ENCODE measurements at places on chromosomes 5 and 9.
A peak's percentile ranks its signal among the peaks of the same experiment; 100 is the strongest.

DNA sequence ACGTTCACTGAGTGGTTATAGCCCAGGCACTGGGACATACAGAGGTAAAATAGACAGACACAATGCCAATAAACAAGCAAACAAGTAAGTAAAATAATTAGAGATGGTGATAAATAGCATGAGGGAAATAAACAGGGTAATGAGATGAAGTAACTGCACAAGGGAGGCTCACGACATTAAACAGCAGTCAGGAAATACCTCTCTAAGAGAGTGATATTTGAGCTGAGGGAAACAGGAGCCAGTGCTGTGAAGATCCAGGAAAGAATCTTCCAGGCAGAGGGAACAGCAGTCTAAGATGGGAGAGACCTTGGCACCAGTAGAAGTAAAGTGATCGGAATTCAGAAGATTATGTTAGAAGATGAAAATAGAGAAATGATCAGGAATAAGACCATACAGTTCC, 279.4 kb downstream of the HINT1 start:
- DNase-seq = no peak

DNA sequence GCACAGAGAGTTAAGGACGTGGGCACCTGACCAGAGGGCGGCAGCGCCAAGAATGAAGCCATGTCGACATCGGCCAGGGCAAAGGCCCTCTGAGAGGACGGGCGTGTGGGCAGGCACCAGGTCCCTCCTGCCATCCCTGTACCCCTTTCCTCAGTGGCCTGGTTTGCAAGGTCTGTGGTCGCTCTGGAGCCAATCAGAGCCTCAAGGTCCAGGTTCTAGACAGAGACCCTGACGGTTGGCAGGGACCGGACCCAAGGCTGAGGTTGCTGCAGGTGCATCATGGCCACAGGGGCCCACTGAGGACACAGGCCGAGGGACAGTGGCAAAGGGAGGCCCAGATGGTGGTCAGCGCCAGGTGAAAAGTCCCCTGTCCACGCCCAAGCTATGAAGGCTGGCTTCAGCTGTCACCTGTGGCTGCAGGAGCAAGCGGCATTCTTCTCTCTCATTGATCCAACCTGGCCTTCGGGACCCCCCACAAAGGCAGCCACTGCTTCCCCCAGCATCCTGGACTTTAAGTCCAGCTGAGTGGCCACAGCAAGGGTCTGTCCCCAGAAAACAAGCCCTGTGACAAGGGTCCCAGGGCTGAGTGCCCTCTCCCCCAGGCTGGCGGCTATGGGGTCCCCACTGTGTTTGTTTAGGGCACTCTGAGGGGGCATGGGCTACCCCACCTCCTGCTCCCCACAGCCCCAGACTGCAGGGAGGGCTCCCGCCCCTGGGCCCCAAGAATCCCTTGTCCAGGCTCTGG, 48.9 kb downstream of the VAV2 start:
- no peak for DNase-seq

DNA sequence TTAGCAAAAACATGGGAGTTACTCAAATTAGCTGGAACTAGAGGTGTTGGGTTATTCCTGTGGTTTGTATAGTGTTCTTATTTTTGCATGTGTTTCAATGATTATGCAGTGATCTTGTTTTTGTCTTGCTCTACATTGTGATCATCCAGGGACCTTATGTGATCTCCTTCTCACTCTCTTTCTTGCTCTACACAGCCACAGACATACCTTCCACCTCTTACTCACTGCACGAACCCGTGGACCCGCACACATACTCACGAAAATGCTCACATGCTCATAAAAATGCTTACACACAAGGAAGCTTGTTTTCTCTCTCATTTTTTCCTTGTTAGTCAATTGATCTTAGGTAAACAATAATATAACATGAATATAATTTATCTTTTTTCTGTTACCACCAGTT, 187.1 kb downstream of the KDM4C start:
- DNase-seq = peak; percentile 79

DNA sequence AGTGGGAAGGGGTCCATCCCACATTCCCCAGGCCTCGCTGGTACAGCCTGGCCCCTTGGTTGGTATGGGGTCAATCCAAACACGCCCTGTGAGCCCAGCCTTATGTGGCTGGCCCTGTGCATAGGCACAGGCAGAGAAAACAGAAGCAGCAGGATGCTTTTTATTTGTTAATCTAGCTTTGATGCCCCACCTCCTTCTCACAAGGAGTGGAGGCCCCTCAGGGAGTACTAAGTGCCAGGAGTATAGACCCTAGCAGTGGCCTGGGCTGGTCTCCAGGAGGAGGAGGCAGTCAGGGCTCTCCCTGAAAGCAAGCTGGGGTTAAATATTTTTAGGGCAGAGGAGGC, 14.6 kb upstream of the TCF7 start:
- DNase-seq = no peak

DNA sequence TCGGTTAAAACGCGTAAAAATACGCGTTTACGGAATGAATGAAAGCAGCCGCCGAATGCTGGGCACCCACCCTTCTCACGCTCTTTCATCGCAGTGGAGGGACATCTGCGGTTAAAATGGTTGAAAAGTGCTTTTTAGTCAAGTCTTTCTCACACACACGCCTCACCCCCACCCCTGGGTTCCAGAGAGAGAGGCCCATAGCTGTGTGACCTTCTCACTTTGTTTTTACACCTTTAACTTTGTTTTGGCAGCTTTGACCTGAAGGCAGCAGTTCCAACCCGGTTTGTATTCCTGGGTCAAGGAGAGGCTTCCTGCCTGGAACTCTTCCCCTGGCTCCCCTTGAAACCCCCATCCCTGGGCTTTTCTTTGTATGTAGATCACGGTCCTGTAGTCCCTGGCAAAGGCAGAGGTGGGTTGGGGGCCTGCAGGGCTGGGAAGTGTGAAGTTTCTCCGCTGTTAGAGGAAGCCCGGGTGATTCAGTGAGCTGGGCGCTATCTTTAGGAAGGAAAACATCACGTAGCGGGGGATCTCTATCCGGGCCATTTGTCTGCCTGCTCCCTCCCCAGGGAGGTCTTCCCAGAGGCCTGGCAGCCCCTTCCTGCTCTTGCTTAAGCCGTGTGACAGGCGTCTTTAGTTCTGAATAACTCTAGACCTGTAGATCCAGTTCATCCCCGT, 29.6 kb downstream of the SPRY4 start:
- no peak for DNase-seq

GRCh38 chr9:37676411-37676830, 25.7 kb downstream of the FRMPD1 start:
- DNase-seq = no peak

DNA sequence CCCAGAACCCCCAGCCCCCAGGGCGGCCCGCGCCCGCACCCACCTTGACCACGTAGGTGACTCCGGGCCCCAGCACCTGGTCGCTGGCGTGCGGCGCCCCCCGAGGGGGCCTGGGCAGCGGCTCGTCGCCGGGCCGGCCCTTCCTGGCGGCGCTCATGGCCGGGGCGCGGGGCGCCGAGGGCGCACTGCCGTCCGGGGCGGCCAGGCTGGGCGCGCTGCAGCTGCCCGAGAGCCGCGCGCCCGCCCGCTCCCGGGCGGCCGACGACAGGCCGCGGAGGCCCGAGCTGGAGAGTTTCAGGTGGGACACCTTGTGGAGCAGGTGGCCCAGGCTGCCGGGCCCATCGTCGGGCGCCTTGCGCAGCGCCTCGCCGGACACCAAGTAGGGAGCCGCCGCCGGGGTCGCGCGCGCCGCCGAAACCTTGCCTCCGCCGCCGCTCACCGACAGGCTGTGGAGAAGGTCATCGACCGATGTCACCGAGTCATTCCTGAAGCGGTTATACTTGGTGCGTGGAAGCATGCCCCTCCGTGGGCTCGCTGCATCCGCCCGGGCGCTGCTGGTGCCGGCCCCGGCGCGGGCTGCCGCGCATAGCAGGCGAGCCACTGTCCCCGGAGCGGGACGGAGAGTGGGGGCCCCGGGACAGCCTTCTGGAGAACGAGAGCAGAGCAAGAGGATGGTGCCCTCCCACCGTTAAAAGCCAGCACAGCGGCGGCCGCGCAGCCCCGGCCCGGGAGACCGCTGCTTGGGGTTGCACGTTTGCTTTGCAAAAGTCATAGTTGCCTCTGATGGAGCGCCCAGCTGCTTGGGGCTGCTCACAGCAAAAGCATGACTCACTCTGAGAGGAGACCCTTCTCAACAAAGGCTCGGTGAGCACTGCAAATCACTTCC, at the start of gene SHC3:
TSS of gene SHC3 (minus strand) at position 875 of the 886 bp plus-strand sequence. CDS start at position 517, 358 bp downstream.
- DNase-seq = no peak

DNA sequence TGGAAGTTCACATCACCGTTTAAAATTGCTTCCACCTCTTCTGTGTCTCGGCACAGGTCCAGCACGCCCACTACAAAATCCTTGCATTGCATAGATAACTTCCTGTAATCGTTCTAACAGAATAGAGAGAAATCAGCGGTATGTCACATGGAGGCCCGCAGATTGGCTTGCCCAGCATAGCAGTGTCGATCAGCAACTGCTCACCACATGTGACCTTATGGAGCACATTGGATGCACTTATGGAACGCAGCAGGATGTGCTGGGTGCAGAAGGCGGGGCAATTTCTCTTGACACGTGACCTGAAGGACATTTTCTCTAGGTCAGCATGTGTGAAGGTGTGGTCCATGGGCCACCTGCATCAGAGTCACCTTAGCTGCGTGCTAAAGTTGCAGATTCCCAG, 49.7 kb downstream of the TRPC7 start:
- no peak for DNase-seq

GRCh38 chr9:27933210-27934025, 360.1 kb upstream of the C9orf72 start:
- no peak for DNase-seq

DNA sequence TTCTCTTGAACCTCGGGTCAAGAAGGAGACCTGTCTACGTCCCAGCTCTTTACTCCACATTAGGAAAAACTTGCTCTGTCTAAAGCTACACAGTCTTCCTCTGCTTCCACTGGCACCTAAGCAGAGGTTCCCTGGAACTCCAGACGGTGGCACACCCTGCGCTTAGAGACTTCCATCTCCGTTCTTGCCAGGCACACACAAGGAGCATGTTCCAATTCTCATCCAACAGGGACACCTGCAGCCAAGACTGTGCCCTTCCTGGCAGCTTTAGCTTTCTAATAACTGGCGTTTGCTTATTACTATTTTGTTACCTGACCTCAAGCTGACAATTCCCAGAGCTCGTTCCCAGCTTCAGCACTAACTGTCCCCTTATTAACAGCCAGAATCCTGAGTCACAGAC, 16.0 kb downstream of the CAPSL start:
- DNase-seq = no peak

DNA sequence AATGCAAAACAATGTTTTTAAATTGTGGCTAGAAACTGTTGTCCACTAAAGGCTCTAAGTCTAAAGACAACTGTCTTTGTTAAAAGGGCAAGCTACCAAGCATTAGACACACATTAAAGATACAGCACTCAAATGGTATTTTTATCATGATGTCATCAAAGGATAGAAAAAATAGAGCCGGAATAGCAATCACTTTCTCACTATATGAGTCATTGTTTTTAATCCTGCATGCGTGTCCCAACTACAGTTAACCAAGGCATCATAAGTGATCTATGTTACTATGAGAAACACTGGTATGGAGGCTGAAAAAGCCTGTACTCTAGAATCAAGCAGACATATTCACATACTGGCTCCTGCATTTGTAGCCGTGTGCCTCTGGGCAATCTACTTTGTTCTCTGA, 1.9 kb upstream of the PJA2 start:
- DNase-seq = peak; percentile 73

GRCh38 chr9:90904706-90905478, 103.3 kb downstream of the SYK start:
- DNase-seq = no peak

GRCh38 chr9:137067860-137068538, 2.4 kb downstream of the SAPCD2 start:
- peak; percentile 87 for DNase-seq

- DNase-seq = no peak
Observed at GRCh38 chr5:102314328-102314727, 18.2 kb upstream of the SLCO4C1 start.

- no peak for DNase-seq
Observed at GRCh38 chr5:174418809-174419539, 305.4 kb upstream of the MSX2 start.
